ENCODE measurements at places on chromosomes 7 and 10.

GRCh38 chr7:103811290-103811689 is 178.2 kb downstream of the RELN start:
- no peak for DNase-seq

DNA sequence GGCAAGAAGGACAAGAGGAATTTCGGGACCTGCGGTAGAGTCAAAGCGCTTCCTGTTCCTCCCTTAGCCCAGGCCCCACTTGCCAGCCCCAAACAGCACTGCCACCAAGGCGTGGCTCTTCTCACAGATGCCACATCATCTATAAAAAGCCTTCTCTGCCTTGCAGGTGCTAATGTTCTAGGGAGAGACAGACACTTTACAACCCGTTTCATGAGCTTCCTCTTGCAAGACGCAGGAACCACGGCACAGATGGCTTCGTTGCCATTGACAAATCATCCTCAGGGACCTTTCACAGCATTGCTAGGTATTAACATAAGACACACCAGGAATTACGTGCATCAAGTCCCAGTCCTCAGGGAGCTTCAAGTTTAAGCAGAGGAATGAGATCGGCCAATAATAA is 180.9 kb downstream of the JCAD start:
- DNase-seq = no peak

DNA sequence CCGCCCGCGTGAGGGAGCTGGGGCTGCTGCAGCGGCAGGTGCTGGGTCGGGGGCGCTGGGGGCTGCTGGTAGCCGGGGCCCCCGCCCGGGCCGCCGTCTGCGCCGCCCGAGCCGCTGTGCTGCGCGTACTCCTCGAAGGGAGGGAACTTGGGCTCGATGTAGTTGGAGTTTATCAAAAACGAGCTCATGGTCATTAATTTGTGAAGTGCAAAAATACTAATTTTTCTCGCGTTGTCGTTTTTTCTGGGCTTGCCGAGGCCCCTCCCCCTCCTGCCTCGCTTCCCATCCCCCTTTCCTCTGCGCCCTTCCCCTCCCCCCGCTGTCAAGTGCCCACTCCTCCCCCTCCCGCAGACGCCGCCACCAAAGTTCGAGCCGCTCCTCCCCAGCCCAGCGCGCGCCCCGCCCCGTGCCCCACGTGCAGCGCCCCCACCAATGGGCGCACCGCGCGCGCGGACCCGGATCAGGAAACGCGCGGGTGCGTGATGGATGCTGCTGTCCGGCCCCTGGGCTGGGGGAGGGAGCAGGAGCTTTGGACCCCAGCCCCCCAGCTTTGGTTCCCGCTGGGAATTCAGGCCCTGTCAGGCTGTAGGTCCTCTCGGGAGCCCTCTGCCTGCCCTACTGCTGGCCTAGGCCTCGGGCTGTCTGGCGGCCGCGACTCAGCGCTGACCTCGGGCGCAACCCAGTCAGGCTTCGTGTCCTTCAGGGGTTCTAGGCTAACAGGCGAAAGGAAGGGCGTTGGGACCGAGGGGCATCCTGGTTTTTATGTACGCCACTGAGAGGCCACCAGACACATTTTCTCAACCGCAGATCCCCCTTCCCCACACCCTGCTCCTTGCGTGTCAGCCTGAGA is at the start of gene HOXA4:
Gene HOXA4 (minus strand): TSS at position 218 of the 850 bp plus-strand sequence. CDS start 24 bp downstream, at position 194.
- DNase-seq = peak; percentile 91

DNA sequence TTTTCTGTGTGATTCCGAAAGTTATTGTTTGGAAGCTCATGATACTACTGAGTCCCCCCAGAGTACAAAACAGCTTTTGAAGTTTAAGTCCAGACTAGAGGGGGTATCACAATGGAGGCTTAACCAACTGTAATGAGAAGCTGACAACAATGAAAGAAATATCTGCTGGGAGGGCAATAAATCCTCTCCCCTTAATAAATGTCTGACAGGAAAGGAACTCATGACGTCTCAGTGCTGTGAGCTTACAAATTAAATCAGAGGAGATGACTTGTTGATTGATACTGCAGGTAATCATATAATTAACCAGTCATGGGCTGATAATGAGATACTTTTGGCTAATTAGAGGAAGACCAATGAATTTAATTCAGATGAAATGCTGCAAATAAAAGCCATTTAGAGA is 102.6 kb upstream of the WDR11 start:
- DNase-seq = no peak

DNA sequence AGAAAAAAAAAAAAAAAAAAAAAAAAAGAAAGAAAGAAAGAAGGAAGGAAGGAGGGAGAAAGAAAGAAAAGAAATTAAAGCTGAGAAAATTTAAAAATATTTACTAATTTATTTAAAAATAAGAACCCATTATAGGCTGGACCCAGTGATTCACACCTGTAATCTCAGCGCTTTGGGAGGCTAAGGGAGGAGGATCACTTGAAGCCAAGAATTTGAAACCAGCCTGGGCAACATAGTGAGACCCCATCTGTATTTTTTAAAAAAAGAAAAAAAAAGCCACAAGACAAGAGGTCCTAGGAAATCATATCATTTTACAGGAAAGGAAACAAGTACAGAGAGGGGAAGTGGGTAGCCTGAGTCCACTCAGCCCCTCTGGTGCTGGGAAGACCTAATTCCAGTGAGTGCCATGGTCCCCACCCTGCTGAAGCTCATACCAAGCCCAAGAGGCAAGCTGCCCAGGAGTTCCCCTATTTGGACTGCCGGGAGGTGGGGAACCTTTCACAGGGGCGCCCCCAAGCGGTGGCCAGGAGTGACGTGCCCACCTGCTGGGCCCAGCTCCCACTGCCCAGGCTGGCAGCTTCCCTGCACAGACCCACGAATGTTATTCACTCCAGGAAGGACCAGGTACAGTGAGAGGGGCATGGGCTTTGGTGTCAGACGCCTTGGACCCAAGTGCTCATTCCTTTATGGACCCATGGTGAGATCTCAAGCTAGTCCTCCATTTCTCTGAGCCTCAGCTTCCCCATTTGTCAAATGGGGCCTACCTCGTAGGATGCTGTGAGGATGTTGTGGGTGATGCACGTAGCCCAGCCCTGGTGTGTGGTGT is 133.6 kb downstream of the ZMIZ1 start:
- DNase-seq = peak; percentile 69

- DNase-seq = peak; percentile 90
Measured at GRCh38 chr10:91798649-91799611, 704 bp downstream of the TNKS2 start.

DNA sequence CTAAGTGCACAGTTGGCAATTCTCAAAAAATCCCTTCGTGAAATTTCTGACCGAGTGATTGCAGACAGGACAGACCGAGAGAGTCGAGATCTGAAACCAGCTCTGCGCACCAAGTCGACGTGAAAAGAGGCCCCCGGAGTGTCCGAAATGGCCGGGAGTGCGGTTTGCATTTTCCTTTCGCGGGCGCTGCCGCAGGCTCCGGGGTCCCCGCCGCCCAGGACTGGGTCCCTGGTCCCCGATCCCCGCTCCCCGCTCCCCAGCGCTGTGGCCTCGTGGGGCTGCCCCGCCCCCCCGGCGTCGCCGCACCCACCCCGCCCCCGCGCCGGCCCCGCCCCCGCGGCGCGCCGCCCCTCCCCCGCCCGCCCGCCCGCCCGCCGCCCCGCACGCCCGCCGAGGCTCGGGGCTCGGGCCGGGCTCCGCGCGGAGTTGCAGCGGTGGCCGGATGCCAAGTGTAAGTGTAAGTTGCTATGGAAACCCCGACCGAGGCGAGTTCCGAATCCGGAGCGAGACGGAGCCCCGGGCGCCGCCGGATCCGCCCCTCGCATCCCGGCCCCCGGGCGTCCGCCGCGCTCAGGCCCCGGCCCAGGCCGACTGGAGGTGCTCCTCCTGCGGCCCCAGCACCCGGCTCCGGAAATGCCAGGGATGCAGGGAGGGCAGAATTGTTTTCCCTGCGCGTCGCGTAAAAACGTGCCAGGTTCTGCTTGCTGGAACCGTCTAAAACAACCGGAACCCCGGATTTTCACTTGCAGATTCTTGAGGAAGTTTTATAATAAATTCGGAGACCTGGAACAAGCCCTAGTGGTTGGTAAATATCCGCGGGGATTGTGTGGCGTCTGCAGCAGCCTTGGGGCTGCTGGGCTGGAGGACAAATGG is 4.6 kb downstream of the BMI1 start:
- peak; percentile 70 for DNase-seq

GRCh38 chr7:95766657-95767056 is 5.7 kb upstream of the DYNC1I1 start:
- DNase-seq = no peak

GRCh38 chr7:65301007-65301406 is 72.6 kb upstream of the ZNF92 start:
- DNase-seq = no peak

DNA sequence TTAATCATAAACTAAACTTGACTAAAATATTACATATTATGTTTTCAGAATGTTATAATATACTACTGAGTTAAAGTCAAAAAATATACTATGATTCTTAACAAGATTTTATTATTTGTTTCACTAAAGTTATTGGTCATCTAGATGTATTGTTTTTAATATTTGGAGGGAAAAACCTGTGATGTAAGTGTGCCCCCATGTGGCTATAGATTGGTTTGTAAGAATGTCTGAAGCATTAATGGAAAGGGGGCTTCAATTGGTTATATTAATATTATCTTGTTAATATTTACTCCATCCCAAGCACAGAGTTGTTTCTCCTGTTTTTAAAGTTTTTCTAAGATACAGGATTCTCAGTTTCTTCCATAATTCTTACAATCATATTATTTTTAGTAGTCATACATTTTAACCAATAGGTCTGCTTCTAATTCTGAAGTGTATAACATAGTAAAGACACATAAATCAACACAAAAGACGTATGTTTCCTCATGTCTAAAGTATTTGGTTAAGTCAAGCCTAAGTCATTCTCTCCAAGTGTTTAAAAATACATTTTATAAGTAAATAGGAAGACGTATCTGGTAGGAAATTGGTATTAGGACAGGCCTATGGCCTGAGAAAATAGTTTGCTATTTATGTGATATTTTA is 58.0 kb downstream of the GNAT3 start:
- DNase-seq = peak; percentile 46

DNA sequence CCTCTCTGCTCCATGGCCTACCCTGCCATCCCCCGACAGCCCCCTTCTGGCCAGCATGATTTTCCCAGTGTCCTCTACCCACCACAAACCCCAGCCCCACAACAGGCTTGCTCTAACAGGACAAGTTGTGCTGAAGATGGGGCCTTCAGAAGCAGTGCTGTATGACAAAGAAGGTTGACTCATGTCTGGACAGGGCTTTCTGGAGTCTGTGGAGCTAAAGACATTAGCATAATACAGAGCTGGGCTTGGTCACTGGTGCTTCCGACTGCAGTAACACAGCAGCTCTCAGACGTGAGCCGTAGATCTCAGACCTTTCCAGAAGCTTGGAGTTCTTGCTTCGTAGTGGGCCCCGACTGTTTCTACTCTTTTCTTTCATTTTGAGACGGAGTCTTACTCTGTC is 100.5 kb downstream of the GTF2IRD1 start:
- DNase-seq = peak; percentile 16

- no peak for DNase-seq
Measured at GRCh38 chr10:34156781-34157425, 658.2 kb downstream of the PARD3 start.

- no peak for DNase-seq
Measured at GRCh38 chr7:29087840-29088170, 58.5 kb downstream of the CPVL start.

DNA sequence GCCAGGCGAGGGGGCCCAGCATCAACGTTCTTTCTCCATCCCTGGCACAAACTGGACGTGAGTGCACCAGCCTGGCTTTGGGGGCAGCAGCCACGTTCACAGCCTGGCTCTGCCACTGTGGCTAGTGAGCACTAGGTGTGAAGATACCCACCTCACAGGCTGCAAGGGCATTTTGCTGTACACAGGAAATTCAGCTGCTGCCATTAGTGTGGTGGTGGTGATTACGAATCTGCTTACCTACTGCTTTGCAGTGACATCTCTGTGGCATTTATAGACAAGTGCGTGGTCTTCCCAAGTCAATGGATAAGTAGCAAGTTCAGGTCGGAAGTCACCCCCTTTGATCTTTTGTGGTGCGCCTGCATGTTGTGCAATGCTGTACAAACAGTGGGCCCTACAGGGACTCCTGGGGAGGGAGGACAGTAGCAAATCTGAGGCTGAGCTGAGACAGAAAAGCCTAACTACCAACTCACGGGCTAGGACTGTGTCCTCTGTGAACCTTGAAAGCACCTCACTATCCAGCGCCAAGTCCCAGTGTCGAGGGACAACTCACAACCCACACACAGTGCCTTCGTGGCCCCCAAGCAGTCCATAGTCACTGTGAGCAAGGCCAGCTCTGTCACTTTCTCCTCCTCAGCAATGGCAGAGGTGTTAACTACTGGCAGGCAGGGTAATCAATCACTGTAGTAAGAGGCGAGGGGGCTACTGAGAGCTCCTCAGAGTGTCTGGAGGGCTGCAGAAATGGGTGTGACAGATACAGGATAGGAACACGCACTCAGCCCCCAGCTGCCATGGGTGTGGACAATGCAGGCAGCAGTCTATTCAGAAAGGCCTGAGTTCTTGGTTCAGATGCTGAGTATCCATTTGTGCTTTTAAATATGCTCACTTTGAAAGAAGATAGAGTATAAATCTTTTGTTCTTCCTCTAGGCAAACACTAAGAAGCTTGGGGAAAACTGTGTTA is 17.0 kb upstream of the MMP21 start:
- DNase-seq = no peak

DNA sequence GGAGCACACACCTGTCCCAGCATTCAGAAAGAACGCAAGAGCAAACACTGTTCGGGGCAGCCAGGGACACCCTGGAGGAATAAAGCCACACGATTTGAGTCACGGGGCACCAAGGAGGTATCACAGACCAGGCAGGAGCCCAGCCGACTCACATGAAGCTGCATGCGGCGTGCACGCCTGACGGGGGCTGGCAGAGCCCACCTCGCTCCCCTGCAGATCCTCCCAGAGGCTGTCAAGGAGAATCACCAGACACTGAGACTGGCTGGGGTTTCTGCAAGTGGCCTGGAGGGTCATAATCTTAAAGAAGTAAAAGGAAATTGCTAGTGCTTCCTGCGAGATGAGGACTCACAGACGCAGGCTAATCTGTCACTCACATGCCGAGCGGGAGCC is 61.6 kb downstream of the TCERG1L start:
- no peak for DNase-seq

DNA sequence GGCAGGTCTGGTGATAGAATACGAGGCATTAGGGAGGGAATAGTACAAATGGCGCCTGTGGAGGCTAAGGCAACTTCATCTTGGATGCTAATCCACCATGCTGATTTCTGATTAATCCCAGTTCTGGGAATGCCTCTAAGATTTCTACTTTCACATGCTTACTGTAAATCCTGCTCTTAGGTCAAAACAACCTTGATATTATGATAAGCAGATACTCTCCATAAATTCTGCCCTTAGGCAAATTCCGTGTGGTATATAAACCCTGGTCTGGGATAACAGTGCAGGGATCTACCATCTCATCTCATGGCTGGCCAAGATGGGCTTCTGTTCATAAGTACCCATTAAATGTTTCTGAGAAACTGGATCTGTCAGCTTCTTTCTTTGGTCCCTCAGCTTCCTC is 11.4 kb upstream of the NEUROG3 start:
- DNase-seq = no peak

DNA sequence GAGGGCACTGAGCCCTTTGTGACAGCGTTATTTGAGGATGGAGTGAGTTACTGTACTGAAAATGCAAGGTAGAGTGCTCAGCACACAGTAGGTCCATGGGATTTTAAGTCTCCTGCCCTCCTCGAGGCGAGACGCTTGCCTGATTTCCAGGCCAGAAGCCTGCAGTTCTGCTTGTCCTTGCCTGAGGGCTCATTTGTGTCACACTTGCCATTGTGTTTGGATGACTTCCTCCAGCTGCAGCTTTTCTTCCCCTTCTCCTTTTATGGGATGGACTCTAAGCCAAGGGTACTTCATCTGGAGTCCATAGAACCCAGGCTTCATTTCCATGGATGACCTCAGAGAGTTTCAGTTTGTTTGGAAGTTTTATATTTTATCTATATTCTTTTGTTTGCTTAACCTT is 304.2 kb upstream of the BMPER start:
- no peak for DNase-seq
